Activated CD4-positive, alpha-beta T cell treated with anti-CD3 and anti-CD28 coated beads for 36 hours (primary cell): ENCODE measurements at places on chromosomes 1 and 21. TPM values are rescaled to one million over a fixed set of nuclear protein-coding genes. Genes with fewer than 3 reads are reported as not detected.
A peak's percentile ranks its signal among the peaks of the same experiment; 100 is the strongest.

GRCh38 chr1:19955534-19956170, 23.8 kb downstream of the PLA2G2A start:
- no peaks in the 10 kb centered on the region for H3K36me3 ChIP-seq
- H3K4me1 ChIP-seq, result no peaks in the 10 kb centered on the region
- no peak for DNase-seq
- H3K27me3 ChIP-seq, result peaks cover 30% of the 10 kb centered on the region
- H3K4me3 ChIP-seq, result no peak overlapping the region
- H3K27ac ChIP-seq, result no peak overlapping the region

GRCh38 chr1:185315445-185316071, 1.5 kb downstream of the IVNS1ABP start:
- H3K36me3 ChIP-seq, result peaks cover 37% of the 10 kb centered on the region
- H3K4me1 ChIP-seq, result peaks cover 46% of the 10 kb centered on the region
- peak; percentile 18 for DNase-seq
- H3K4me3 ChIP-seq, result peak overlapping the region; percentile 84
- H3K27ac ChIP-seq, result peak overlapping the region; percentile 99

DNA sequence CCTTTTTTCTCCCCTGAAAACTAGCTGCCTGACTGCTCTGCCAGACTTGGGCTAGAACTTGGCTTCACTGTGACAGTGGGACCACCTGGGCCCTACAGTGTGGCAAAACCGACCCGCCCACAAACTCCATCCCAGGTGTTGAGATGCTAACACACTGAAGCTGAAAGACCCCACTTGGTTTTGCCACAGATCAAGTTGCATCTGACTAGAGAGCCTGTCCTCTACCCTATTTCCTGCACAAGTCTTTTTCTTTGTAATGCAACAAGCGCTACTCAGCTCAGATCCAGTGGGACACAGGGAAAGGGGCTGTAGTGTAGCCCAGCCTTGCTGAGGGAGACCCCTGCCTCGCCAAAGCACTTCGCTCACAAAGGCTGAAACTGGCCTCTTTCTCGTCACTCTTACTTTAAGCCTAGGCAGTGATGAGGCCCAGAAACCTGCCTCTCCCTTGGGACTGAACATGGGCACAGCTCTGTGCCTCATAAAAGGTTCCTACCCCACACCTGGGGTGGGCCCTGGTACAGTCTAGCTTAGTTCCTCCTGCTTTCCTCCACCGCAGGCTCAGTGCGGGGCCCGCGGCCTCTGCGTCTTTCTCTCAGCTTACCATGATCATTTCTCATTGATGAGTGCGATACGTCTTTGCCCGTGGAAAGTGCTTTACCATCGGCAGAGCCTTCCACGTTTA, 9.7 kb downstream of the ALPL start:
- peaks cover 2% of the 10 kb centered on the region for H3K27me3 ChIP-seq
- no peak overlapping the region for H3K27ac ChIP-seq
- no peak overlapping the region for H3K4me3 ChIP-seq
- H3K36me3 ChIP-seq, result no peaks in the 10 kb centered on the region
- no peak for DNase-seq

- DNase-seq, result no peak
- no peaks in the 10 kb centered on the region for H3K4me1 ChIP-seq
- H3K27ac ChIP-seq, result no peak overlapping the region
Measured at GRCh38 chr1:181794332-181794731, 267.2 kb downstream of the ZNF648 start.

GRCh38 chr1:25206201-25206600, 26.1 kb downstream of the SYF2 start:
- no peak overlapping the region for H3K27ac ChIP-seq
- no peaks in the 10 kb centered on the region for H3K4me1 ChIP-seq
- no peak overlapping the region for H3K4me3 ChIP-seq

DNA sequence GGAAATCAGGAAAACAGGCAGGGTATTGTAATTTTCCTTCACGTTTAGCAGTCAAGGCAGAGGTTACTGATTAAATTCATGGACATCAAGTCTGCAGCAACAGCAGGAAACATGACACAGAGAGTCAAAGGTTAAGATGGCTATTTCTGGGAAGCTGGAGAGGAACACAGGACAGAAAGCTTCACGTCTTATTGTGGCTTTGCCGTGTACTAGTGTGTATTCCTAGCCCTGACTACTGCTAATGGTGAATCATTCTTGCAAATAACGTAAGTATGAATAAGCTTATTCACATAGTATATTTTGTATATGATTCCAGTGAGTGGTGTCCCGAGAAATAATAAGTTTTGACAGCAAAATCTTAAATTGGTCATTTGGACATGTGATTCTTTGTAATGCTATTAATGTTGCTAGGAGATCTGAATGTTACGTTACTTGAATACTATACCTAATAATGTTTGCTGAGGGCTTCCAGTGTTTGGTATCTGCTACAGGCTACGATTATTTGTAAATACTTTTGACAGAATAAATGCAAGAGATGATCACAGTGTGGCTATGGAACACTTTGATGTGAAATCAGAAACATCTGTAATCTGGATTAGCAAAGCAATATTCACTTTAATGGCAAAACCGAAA, 77.4 kb downstream of the DISP1 start:
- no peak overlapping the region for H3K27ac ChIP-seq
- no peak for DNase-seq
- H3K4me1 ChIP-seq, result peaks cover 13% of the 10 kb centered on the region
- no peaks in the 10 kb centered on the region for H3K36me3 ChIP-seq
- H3K4me3 ChIP-seq, result no peak overlapping the region

DNA sequence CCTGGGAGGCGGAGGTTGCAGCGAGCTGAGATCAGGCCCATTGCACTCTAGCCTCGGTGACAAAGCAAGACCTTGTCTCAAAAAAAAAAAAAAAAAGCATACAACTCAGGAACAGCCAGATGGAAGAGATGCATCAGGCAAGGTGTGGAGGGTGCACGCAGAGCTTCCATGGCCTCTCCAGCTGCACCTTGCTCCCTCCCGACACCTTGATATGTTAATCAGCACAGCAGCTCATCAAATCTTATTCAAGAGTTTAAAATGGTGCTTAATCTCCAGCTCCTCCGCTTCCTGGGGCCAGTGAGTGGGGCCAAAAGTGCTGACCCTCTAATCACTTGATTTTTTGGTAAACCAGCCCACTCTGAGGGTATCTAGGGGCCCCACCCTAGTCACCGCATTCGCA, 29.3 kb upstream of the FAM89A start:
- H3K4me1 ChIP-seq, result no peaks in the 10 kb centered on the region
- no peak overlapping the region for H3K27ac ChIP-seq
- H3K36me3 ChIP-seq, result no peaks in the 10 kb centered on the region
- H3K27me3 ChIP-seq, result no peaks in the 10 kb centered on the region

GRCh38 chr1:248618878-248619277, 16.0 kb downstream of the OR2T11 start:
- H3K4me1 ChIP-seq, result peaks cover 6% of the 10 kb centered on the region
- H3K36me3 ChIP-seq, result no peaks in the 10 kb centered on the region
- H3K27me3 ChIP-seq, result no peaks in the 10 kb centered on the region

DNA sequence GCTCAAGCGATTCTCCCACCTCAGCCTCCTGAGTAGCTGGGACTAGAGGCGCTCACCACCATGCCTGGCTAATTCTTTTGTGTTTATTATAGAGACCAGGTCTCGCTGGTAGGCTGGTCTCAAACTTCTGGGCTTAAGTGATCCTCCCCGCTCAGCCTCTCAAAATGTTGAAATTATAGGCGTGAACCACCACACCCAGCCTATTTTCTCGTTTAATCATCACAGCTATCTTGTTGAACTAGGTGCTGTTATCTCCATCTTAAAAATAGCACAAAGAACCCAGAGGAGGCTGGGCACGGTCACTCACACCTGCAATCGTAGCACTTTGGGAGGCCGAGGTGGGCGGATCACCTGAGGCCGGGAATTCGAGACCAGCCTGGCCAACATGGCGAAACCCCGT, 28.1 kb downstream of the COL16A1 start:
- H3K27me3 ChIP-seq, result peaks cover 7% of the 10 kb centered on the region
- no peak overlapping the region for H3K27ac ChIP-seq
- no peak for DNase-seq
- H3K4me3 ChIP-seq, result no peak overlapping the region
- H3K36me3 ChIP-seq, result no peaks in the 10 kb centered on the region

DNA sequence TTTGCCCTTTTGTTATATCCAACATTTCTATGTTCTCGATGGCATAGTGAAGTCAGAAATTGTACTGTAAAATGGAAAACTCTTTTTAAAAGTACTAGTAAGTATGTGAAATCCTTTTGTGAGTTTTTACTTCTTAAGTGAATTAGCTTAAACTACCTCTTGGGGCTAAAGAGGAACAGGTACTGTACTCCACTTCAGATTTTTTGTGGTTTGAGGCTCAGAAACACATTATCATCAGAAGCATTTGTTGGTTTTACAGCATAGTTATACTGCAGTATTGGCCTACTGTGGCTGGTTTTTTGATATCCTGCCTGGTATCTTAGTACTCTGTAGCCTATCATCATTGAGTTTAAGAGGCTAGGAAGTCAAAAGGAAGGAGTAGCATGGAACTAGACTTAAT, 117.2 kb downstream of the NRDC start:
- H3K4me3 ChIP-seq, result no peak overlapping the region
- peaks cover 19% of the 10 kb centered on the region for H3K4me1 ChIP-seq
- H3K27me3 ChIP-seq, result no peaks in the 10 kb centered on the region
- H3K36me3 ChIP-seq, result peaks cover 13% of the 10 kb centered on the region

DNA sequence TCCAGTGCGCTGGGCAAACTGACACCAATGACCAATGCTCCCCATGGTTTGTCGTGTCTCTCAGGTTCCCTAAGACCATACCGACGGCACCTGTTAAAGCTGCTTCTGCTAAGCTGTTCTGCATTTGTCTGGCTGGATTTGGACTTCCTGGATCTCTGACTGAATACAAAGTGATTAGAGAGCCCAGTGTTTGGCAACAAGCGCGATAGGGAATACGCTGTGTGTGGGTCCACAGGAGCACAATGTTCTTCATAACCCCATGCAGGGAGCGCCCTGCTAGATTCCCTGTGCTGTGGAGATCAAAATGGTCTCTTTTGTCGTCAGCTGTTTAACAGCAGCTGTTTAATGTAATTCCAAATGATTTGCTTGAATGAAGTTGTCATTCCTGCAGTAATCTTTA, 26.0 kb upstream of the ESRRG start:
- H3K27ac ChIP-seq, result no peak overlapping the region
- H3K4me3 ChIP-seq, result no peak overlapping the region

DNA sequence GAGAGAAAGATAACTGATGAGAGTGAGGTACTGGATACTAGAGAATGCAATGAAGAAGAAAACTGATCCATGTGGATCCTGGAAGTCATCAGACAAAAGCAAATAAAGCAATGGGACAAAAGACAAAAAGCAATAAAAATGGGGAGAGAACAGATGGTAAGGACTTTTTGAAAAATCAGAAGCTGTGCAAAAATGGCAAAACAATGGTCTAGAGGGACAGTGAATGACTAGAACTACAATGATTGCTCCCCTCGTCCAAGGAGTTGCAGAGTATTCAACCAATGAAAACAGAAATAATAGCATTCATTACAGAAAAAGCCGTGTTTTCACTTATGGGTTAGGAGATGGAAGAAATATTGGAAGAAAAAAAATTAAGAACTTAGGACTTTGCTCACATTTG, 18.5 kb downstream of the LUZP1 start:
- H3K27ac ChIP-seq, result peak overlapping the region; percentile 8
- DNase-seq, result no peak
- no peaks in the 10 kb centered on the region for H3K27me3 ChIP-seq
- H3K36me3 ChIP-seq, result no peaks in the 10 kb centered on the region
- H3K4me3 ChIP-seq, result no peak overlapping the region

- H3K4me3 ChIP-seq, result no peak overlapping the region
- no peaks in the 10 kb centered on the region for H3K4me1 ChIP-seq
- no peaks in the 10 kb centered on the region for H3K36me3 ChIP-seq
- H3K27ac ChIP-seq, result no peak overlapping the region
- DNase-seq, result no peak
Measured at GRCh38 chr1:165793951-165794350, 25.3 kb upstream of the TMCO1 start.

DNA sequence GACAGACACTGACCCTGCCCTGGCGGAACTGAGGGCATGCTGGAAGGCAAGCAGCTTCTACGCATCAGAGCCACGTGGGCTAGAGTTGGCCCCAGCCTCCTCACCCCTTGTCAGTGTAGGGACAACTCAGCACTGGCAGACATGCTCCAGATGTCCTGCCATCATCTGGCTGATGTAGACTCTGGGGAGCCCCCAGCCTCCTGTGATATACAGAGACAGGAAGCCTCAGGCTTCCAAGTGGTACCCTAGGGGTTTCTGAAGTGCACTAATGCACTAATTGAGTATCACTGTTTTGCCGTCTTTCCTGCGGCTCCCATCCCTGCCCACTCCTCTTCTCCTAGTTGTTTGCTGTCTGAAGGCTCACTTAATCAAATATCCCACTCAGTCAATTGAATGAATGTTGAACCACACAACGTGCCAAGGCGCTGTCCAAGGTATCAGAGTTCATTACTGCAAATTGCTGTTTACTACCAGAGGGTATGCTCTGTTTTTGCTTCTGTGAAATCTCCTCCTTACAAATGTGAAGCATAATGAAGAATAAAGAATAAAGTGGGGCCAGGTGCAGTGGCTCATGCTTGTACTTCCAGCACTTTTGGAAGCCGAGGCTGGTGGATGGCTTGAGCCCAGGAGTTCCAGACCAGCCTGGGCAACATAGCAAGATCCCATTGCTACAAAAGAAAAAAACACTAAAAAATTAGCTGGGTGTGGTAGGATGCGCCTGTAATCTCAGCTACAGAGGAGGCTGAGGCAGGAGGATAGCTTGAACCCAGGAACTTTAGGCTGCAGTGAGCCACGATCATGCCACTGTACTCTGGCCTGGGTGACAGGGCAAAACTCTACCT, 76.4 kb upstream of the ZBTB18 start:
- DNase-seq, result peak; percentile 7
- H3K27ac ChIP-seq, result no peak overlapping the region
- no peaks in the 10 kb centered on the region for H3K36me3 ChIP-seq
- no peak overlapping the region for H3K4me3 ChIP-seq

- peaks cover 3% of the 10 kb centered on the region for H3K27me3 ChIP-seq
- no peak overlapping the region for H3K27ac ChIP-seq
- no peaks in the 10 kb centered on the region for H3K4me1 ChIP-seq
Measured at GRCh38 chr21:38721958-38722357, 83.8 kb upstream of the ETS2 start.

GRCh38 chr1:200733907-200734306, 4.8 kb upstream of the CAMSAP2 start:
- H3K27me3 ChIP-seq, result peaks cover 2% of the 10 kb centered on the region
- peak; percentile 60 for DNase-seq
- peaks cover 26% of the 10 kb centered on the region for H3K4me1 ChIP-seq
- no peak overlapping the region for H3K4me3 ChIP-seq
- H3K36me3 ChIP-seq, result no peaks in the 10 kb centered on the region

Gene PTPN7
- 221 TPM for total RNA-seq

Gene TRNP1
- total RNA-seq, result 0.69 TPM

Gene ADCY10
- total RNA-seq, result 0.30 TPM

Gene SH2D1B
- total RNA-seq, result not detected

Gene MCOLN2
- 32.9 TPM for total RNA-seq
